ENCODE measurements at places on chromosomes 11 and 22. TPM values are rescaled to one million over a fixed set of nuclear protein-coding genes. Genes with fewer than 3 reads are reported as not detected.

- DNase-seq, result no peak
- H3K36me3 ChIP-seq, result peaks cover 6% of the 10 kb centered on the region
- no peak overlapping the region for H3K4me3 ChIP-seq
- no peaks in the 10 kb centered on the region for H3K4me1 ChIP-seq
Measured at GRCh38 chr11:74010306-74011300, 1.7 kb upstream of the UCP3 start.

The RAB3IL1 gene
- 2.3 TPM for total RNA-seq

The SLC29A2 gene
- total RNA-seq, result 3.6 TPM

DNA sequence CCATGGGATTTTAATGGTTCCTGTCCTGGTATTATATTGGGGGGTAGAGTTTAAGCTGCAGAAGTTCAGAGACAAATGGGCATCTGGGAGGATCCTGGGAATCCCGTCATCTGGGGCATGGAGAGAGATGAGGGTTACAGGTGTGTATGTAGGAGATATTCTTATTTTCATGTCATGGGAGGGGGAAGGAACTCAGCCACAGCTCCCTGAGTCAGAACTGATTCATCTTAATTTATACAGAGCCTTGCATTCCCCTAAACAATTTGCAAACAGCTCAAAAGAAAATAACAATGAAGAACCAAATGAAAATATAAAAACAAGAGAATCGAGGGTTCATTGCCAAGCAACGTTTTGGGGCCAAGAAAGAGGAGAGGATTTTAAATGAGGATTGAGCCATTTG lies 155.9 kb upstream of the TBCEL start:
- H3K27ac ChIP-seq, result no peak overlapping the region
- DNase-seq, result no peak
- peaks cover 63% of the 10 kb centered on the region for H3K27me3 ChIP-seq

DNA sequence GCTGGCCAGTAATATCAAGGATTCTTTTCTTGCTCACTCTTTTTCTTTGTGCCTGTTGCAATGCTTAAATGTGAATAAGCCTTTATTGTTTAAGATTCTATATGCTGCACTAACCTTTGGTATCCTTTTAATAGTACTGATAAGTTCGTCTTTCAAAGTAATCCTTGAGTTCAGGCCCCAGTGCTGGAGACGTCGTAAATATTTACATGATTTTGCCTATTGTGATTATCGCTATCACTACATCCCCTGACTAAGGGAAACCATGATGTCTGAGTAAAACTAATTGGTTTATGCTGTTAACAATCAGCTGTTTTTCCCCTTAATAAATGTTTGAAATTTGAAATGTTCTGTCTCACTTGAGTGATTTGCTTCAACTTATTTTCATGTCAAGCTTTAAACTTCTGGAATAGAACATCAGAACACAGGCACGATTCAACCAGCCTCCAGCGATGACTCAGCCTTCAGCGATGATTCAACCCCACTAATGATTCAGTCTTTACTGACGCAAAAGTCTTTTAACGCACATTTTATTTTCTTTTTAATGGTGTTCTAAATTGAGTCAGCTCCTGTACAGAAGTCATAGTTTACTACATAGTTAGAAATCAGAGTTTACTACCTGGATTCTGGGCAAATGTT lies 3.9 kb downstream of the HTATIP2 start:
- peak overlapping the region; percentile 61 for H3K4me3 ChIP-seq
- H3K36me3 ChIP-seq, result peaks cover 5% of the 10 kb centered on the region
- no peaks in the 10 kb centered on the region for H3K27me3 ChIP-seq
- peak; percentile 91 for DNase-seq
- peak overlapping the region; percentile 85 for H3K27ac ChIP-seq

DNA sequence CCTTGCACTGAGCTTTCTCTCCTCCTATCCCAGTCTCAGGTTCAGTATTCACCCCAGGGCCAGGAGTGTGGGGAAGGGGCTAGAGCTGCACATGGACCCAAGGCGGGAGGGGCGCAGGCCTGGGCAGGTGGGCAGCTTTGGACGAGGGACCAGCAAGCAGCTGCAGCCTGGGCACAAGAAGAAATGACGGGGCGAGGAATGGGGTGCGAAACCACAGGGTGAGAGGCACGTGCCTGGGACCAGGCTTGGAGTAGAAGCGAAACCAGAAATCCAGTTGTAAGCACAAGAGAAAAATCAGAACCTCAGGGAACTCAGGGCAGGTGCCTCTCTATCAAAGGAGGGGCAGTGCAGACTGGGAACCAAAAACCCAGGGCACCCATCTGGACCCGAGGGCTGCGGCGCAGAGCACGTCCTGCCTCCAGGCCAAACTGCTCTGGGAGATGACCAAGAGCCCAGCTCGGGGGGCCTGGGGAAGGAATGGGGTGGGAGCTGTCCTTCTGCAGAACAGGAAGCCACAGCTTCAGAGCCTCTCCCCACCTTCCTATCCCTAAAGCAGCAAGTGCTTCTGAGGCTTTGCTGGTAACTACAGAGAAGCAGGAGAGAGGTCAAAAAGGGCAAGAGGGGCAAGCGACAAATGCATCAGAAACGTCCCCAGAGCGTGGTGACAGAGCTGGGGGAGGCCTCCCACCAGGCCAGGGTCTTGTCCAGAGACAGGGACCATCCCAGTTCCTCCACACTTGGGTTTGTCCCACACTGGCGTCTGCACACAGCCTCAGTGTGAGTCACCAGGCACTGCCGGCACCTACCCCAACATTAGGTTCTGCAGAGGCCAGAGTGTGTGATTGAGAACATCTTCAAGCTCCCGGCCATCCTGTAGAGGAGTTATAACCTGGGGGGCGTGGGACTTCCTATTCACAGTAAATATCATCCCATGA lies 18.3 kb upstream of the TMPRSS4 start:
- peaks cover 25% of the 10 kb centered on the region for H3K27me3 ChIP-seq
- no peak overlapping the region for H3K27ac ChIP-seq
- no peak for DNase-seq
- no peak overlapping the region for H3K4me3 ChIP-seq

The PAX6 gene
- not detected for total RNA-seq

The POU2F3 gene
- not detected for total RNA-seq

DNA sequence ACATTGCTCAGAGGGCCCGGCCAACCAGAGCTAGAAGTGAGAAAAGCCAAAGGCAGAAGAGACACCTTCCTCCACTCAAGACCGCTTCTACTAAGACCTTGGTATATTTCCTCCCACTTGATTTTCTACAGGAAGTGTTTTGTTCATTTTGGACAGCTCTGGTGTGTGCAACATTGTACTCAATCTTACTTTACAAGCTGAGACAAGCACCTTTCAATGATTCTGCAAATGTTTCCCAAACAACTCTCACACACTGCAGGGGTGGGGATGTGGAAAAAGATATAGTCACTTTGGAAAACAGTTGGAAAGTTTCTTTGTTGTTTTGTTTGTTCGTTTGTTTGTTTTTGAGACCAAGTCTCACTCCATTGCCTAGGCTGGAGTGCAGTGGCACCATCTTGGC lies 15.7 kb downstream of the MYO18B start:
- H3K27me3 ChIP-seq, result no peaks in the 10 kb centered on the region
- peak; percentile 53 for DNase-seq
- H3K4me1 ChIP-seq, result peaks cover 27% of the 10 kb centered on the region
- no peak overlapping the region for H3K4me3 ChIP-seq

DNA sequence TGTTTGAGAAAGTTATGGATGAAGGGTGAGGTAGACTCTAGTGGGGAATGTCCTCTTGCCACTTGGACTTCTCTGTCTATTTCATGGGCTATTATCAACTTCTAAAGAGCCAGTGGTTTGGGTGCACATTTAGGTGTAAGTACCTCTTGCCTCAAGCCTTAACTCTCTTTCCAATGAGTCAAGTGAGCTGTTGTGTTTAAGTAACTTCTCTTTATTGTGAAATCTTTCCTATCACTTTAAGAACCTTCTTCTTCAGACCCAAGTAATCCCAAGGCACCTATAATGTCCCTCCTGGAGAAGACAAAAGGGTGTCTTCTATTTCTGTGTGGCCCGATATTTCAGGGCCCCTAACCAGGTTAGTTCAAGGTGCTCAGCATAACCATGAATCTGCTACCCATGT lies 90.5 kb upstream of the VPREB1 start:
- H3K27me3 ChIP-seq, result peaks cover 48% of the 10 kb centered on the region
- H3K4me1 ChIP-seq, result no peaks in the 10 kb centered on the region

GRCh38 chr11:59429924-59430516 lies 3.8 kb upstream of the OR5A2 start:
- peaks cover 50% of the 10 kb centered on the region for H3K27me3 ChIP-seq
- H3K36me3 ChIP-seq, result no peaks in the 10 kb centered on the region
- H3K4me1 ChIP-seq, result no peaks in the 10 kb centered on the region
- no peak overlapping the region for H3K27ac ChIP-seq
- H3K4me3 ChIP-seq, result no peak overlapping the region

DNA sequence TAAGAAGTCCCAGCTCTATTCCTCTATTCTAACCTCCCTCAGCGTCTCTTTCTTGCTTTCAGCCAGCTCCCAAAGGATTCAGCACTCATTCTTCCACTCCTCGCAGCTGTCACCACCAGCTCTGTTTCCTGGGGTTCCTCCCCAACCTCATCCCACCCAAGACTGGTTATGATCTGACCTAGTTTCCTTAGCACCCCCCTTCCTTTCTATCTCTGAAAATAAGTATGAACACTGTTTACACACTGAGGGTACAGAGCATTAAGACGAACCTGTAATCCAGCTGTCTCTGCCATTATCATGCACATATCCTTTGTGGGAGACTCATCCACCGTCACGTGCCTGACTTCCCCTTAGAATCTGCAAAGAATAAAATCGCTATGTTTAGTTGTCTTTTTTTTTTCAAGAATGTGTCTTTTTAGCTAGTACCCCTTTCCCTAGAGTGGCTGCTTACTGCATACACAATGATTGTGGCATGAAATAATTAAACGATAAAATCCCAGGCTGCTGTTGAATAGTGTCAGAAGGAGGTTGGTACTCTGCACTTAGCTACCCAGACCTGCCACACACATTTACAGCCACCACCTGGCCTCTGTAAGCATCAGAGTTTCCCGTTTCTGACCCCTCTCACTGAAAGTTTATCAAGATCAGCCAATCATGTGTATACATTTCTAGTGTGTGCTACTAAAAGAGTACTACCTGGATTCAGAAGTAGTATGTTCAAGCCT lies 26.9 kb upstream of the CSTF3 start:
- H3K4me3 ChIP-seq, result no peak overlapping the region
- no peak for DNase-seq
- no peaks in the 10 kb centered on the region for H3K36me3 ChIP-seq
- no peaks in the 10 kb centered on the region for H3K27me3 ChIP-seq

DNA sequence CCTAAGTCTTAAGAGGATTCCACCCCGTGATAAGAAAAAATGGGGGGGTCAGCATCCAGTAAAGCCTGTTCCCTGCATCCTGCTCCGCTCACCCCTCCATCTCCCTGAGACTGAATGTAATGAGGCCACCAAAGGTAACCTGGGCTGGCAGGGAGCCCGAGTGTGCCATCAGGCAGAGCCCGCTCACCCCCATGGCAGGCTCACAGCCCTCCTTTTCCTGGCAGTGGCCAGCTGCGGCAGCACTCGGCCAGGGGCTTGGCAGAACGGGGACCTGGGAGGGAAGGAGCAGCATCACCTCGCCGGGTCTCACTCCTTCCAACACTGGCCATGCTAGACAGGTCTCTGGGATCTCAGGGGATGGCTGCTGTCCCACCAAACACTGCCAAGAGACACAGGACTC lies 64.4 kb downstream of the PRDM11 start:
- no peak for DNase-seq
- H3K36me3 ChIP-seq, result peaks cover 6% of the 10 kb centered on the region
- no peak overlapping the region for H3K4me3 ChIP-seq
- no peaks in the 10 kb centered on the region for H3K27me3 ChIP-seq
- H3K4me1 ChIP-seq, result no peaks in the 10 kb centered on the region

The FAM180B gene
- not detected for total RNA-seq

DNA sequence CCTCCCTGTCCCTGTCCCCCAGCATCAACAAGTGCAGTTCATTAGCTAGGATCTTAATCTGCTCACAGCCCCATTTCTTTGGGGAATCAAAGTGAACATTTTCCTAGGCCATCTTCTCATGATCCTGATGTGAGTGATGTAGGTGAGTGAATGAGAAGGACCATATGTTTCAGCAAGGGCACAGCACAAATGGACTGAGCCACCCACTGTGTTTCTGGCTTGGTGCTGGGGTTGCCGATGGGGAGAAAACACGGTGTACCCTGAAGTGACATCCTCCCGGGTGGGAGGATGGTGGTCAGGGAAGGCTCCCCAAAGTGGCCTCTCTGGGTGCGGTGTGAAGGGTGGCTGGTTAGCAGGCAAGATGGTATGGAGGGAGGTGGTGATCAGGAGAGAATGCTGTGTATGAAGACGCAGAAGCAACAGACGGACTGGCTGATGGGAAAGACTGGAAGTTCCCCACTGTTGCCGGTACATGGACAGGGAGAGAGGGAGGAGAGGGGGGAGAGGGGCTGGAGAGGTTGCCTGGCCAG lies 72.2 kb downstream of the JAM3 start:
- H3K4me1 ChIP-seq, result peaks cover 6% of the 10 kb centered on the region
- H3K27me3 ChIP-seq, result peaks cover 20% of the 10 kb centered on the region
- no peak overlapping the region for H3K4me3 ChIP-seq
- no peaks in the 10 kb centered on the region for H3K36me3 ChIP-seq

GRCh38 chr11:1656061-1656441 lies 26.5 kb downstream of the KRTAP5-5 start:
- no peak for DNase-seq
- H3K27ac ChIP-seq, result no peak overlapping the region
- H3K36me3 ChIP-seq, result no peaks in the 10 kb centered on the region
- H3K4me3 ChIP-seq, result no peak overlapping the region
- peaks cover 17% of the 10 kb centered on the region for H3K27me3 ChIP-seq
- peaks cover 4% of the 10 kb centered on the region for H3K4me1 ChIP-seq

The MRGPRX2 gene
- not detected for total RNA-seq

The KCNQ1OT1 gene
- 1.7 TPM for total RNA-seq

DNA sequence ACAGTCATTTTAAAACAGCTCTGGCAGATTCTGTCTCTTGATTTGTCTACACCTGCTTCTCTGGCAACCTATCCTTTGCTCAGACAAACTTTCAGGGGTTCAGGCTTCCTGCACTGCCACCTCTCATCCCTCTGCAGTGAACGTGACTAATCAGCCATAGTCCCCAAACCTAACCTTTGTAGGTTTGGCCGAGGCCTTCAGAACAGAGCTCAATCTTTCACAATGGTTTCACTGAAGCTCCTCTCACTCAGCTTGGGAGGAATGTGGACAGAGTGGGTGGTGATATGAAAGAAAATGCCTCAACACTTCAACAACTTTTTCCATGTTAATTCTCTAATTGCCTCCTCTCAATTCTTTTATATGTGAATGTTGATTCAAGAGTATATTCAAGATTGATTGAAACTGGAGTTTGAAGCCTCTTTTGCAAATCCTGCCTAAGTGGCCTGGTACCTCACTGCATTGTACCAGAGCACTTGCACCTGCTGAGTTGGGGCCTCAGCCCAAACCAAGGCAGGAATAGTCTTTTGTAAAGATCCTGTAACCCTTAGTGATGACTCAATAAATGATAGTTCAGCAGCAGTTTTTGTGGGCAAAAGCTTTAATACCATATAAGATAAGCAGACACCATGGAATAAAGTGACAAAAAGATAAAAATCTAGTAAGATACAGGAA lies 33.9 kb upstream of the FAT3 start:
- H3K36me3 ChIP-seq, result no peaks in the 10 kb centered on the region
- no peaks in the 10 kb centered on the region for H3K4me1 ChIP-seq
- H3K4me3 ChIP-seq, result no peak overlapping the region
- no peak overlapping the region for H3K27ac ChIP-seq
- H3K27me3 ChIP-seq, result no peaks in the 10 kb centered on the region

- peak; percentile 6 for DNase-seq
- H3K27me3 ChIP-seq, result no peaks in the 10 kb centered on the region
- peaks cover 5% of the 10 kb centered on the region for H3K4me1 ChIP-seq
- no peak overlapping the region for H3K4me3 ChIP-seq
Measured at GRCh38 chr11:38718659-38719058, 2120.6 kb upstream of the RAG2 start.

The SLC1A2 gene
- not detected for total RNA-seq

The GNG3 gene
- total RNA-seq, result not detected

Measured in MCF 10A (cell line).